NCI-H2081 treated with DMSO at 0.1 percent for 48 hours (cell line): ENCODE measurements at places on chromosomes 13 and 19.
A peak's percentile ranks its signal among the peaks of the same experiment; 100 is the strongest.

- no peak for DNase-seq
Measured at GRCh38 chr13:52713894-52714293, 25.7 kb downstream of the CNMD start.

GRCh38 chr13:54999399-54999907 lies 1970.8 kb downstream of the OLFM4 start:
- DNase-seq, result no peak

GRCh38 chr19:485077-485476 lies 11.2 kb upstream of the MADCAM1 start:
- peak; percentile 14 for DNase-seq

DNA sequence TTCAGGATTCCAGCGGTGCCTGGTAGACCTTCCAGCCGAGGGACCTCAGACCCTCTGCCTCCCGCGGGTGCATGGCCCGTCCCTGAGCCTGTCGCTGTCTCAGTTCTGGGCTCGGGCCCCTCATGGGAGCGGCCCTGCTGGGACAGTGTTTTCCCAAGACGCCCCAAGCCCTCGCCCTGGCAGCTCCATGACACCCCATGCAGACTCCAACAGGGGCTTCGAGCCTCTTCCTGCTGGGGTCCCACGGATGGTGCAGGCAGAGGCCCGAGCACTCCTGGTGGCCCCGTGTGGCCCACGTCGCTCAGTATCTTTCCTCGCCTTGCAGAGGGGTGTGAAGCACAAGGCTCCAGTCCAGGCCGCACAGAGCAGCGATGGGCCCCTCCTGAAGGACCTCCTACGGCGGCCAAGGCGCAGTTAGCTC lies 88.8 kb upstream of the MCF2L start:
- DNase-seq, result no peak

- no peak for DNase-seq
Measured at GRCh38 chr13:112103961-112104880, 37.3 kb downstream of the SOX1 start.

DNA sequence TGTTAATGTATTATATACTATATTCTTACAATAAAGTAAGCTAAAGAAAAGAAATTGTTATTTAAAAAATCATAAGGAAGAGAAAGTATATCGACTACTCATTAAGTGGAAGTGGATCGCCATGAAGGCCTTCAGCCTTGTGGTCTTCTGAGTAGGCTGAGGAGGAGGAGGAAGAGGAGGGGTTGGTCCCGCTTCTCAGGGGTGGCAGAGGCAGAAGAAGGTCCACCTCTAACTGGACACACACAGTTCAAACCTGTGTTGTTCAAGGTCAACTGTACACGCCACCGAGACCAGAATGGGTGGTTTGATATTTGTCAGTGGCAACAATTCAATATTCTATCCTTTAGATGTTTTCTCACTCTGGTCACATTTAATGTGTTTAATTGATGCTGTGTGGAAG lies 67.2 kb downstream of the ALOX5AP start:
- no peak for DNase-seq

- DNase-seq, result no peak
Measured at GRCh38 chr13:108226184-108226583, 8.0 kb downstream of the ABHD13 start.

DNA sequence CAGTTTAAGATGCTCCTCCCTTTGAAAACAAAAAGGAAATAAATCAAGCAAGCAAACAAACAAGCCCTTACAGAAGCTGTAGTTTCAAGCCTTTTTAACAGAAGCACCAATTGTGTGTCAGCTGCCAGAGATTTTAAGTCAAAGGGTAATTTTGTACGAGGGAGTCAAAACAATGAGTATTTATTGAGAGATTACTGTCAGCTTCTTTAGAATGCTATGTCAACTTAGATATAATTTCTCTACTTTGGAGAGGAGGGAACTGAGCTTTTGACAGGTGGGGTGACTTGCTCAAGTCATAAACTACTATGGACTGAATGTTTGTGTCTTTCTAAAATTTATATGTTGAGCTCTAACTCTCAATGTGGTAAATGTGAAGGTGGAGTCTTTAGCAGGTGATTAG lies 10.5 kb upstream of the CBY2 start:
- no peak for DNase-seq

- DNase-seq, result no peak
Measured at GRCh38 chr13:32086366-32086765, 54.8 kb downstream of the FRY start.

- no peak for DNase-seq
Measured at GRCh38 chr19:19224852-19225494, 13.2 kb downstream of the NCAN start.

GRCh38 chr19:17510220-17510993 lies 1.0 kb upstream of the PGLS start:
- DNase-seq, result no peak

DNA sequence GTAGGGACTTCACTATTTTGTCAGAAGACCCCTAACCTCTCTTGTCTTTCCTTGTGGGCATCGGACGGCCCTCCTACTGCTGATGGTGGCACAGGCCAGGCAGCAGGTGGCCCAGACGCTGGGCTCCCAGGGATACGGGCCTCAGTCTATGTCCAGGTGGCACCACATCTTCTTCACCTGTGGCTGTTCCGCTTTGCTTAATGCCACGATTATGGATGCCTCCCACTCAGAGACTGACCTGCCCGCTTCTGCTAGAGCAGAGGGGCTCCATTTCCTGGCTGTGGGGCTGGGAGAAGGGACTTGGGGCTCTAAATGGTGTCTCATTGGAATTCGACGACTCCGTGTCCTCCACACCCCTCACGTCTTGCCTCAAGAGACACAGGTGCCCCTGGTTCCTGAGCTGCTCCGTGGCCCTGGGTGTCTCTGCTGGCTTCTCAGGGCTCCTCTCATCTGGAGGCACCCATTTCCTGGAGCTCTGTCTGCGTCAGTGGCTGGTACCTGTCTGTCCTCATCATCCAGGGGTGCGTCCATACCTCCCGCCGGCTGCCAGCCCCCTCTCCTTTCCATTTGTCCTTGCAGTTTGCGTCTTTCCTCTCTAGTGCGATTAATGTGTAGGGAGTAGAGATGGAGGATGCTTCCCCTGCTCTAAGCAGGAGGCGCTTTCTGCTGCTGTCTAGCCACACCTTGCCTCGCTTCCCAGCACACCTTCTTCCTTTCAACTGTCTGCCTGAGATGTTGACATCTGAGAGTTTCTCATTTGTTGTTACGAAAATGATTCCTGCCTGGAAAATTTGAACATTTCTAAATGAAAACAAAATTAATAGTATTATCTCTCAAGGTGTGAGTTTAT lies 63.4 kb downstream of the TEX29 start:
- DNase-seq, result no peak

GRCh38 chr13:114103801-114104654 lies 28.4 kb downstream of the RASA3 start:
- no peak for DNase-seq
